ENCODE measurements at places on chromosomes 12 and 14.

- DNase-seq, result no peak
Measured at GRCh38 chr12:60194678-60195077, 598.8 kb downstream of the SLC16A7 start.

DNA sequence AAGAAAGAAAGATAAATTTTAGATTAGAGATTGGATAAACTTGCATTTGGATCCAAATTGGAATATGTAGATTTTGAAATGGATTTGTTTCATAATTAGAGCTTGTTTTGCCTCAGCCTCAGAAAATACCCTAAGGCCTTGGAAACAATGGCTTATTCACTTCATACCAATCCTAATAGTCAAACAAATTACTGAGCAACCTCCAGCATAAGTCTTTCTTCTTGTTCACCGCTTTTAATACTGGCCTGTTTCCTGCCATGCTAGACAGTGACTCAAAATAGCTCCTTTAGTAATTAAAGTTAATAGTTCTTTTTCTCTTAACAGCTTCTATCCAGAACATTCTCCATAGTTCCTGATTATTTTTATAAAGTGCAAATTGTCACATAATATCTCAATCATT, 110.9 kb upstream of the DNM1L start:
- no peak for DNase-seq

DNA sequence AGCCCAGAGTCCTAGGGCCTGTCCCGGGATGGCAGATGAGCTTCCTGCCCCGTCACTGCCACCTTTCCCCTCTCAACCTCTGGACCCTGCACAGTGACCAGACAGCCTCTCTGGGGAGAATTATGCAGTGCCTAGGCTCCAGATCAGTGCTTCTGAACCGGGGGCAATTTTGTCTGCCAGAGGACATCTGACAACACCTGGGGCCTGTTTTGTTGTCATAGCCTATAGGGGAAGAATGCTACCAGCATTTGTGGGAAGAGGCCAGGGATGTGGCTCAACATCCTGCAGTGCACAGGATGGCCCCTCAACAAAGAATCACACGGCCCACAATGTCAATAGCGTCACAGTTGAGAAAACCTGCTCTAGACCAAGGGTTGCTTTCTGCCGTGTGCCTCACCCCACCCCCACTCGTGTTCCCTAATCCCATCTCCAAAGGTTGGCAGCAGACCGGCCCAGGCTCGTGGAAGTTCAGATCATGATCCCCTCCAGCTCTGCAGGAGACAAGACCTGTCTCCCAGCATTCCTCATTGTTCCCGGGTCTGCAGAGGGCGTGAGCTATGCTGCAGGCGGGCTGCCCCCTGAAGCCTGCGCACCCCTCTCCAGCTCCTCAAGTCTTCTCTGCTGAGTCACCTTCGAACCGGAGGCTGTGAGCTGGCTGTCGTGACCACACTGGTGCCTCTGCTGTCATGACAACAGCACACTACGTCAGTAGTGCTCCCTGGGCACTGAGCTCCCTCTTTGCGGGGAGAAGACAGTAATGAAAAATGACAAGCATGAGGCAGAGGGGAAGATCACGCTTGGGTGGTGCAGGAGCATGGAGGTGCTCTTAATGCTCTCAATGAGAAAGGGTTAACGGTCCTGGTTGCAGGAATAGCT, 2.0 kb upstream of the GAPDH start:
- peak; percentile 74 for DNase-seq

DNA sequence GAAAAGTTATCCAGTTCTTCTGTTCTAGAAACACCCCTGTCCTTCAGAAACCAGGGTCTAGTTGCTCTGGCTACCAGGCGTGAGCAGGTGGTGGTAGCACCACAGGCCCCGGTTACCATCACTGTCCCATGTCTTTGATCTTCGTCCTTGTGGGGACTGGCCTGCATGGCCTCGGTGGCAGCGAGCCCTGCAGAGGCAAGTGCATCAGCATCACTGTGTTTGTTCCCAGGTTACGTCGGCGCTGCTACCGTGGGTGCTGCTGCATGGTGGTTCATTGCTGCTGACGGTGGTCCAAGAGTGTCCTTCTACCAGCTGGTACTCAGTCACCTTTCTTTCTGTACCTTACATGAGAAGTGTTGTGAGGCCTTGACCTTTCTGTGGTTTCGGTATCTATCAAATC, 58.9 kb downstream of the ANAPC7 start:
- DNase-seq, result no peak

GRCh38 chr12:113875691-113876090, 90.4 kb downstream of the RBM19 start:
- no peak for DNase-seq

GRCh38 chr14:23093104-23093503, 1.8 kb downstream of the ACIN1 start:
- no peak for DNase-seq

DNA sequence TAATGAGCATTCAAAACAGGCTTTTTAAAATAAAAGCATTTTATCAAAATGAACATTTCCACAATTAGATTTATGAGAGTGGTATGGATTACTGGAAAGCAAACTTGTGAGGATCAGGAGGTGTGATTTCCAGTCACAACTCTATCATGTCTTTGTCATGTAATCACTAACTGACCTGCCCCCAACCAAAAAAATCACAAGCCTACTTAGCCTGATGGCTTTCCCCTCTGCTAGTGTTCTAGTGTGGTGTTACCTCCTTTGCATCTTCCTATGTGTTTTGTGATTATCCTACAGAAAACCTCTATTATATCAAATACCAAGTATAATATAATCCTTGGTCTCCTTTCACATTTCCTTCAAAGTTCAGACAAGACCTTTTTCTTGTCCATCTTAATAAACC, 168.6 kb downstream of the NOVA1 start:
- no peak for DNase-seq

DNA sequence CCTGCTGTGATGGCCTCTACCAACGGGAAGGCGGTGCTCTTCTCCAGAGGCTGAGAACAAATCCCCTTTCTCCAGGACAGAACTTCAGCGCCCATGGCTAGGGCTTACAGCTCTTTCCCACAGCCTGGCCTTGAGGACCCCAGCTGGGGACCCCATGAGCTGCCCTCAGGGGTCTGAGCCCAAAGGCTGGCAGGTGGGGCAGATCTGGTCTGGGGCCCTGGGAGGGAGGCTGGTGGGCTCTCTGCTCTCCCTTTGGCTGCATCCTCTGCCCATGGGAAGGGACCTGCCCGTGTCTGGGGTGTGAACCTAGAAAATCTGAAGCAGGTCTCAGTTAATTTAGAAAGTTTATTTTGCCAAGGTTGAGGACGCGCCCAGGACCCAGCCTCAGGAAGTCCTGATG, 322.1 kb downstream of the ADGRD1 start:
- no peak for DNase-seq

- no peak for DNase-seq
Measured at GRCh38 chr14:71711619-71712018, 220.6 kb upstream of the RGS6 start.

GRCh38 chr14:49249022-49249421, 337.2 kb downstream of the RPS29 start:
- no peak for DNase-seq

GRCh38 chr12:4991801-4992200, 51.9 kb upstream of the KCNA5 start:
- DNase-seq, result no peak

DNA sequence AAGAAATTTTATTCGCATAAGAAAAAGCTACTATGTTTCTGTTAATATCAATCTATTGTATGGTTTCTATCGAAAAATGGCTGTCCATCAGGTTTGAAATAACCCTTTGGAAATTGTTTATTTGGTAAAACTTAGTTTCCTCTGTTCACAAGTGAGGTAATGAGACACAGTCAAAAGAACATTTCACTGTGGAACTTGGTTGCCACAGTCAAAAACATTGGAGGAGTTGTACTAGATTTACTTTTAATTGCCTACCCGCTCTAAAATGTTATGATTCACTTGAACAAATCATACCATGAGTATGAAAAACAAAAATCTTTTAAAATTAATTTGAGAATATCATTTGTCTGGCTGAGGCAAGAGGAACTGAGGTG, 46.5 kb downstream of the ITPR2 start:
- DNase-seq, result no peak

DNA sequence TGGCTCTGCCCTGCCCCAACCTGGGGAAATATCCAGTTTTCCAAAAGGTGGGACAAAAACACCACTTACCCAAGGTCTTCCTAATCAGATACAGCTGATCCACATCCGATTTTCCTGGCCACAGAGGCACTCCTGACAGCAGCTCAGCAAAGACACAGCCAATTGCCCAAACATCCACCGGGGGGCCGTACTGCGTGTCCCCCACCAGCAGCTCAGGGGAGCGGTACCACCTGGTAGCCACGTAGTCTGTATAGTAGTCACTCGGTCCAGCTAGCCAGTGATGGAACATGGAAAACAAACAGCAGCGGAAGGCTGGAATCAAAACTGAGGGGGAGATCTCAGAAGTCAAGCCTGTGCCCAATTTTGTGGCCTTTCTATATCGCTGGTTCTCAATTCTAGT, 28.8 kb downstream of the DMAC2L start:
- no peak for DNase-seq

DNA sequence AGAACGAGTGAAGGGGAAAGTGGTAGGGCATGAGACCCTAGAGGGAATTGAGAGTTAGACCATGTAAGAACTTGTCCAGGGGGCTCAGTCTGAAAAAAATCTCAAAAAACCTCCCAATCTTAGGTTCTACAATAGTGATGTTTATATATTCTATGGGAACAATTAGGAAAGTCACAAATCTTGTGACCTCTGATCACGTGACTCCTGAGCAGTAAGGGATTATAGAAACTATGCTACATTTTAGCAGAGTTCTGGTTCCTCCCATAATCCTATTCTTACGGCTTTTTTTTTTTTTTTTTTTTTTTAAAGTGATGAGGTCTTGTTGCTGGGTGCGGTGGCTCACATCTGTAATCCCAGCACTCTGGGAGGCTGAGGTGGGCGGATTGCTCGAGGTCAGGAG, 5.8 kb downstream of the ADCK1 start:
- no peak for DNase-seq

- DNase-seq, result peak; percentile 12
Measured at GRCh38 chr12:64714551-64714968, 44.6 kb downstream of the GNS start.

GRCh38 chr12:93608313-93608712, 35.8 kb downstream of the SOCS2 start:
- DNase-seq, result no peak

- no peak for DNase-seq
Measured at GRCh38 chr12:121033625-121034349, 5.3 kb downstream of the OASL start.

- no peak for DNase-seq
Measured at GRCh38 chr14:50792051-50792477, 38.9 kb downstream of the NIN start.

- no peak for DNase-seq
Measured at GRCh38 chr14:34605461-34605860, 24.5 kb downstream of the SNX6 start.

DNA sequence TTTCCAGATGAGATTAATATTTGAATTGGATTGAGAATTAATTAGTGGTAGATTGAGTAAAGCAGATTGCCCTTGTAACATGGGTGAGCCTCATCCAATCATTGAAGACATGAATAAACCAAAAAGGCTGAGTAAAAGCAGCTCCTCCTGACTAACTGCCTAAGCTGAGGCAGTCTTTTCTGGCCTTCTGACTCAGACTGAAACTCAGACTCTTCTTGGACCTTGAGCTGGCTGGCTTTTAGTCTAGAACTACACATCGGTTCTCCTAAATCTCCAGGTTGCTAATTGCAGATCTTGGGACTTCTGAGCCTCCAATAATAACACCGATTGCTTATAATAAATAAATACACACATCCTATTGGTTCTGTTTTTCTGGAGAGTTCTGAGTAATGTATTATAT, 24.0 kb downstream of the FKBP11 start:
- no peak for DNase-seq

DNA sequence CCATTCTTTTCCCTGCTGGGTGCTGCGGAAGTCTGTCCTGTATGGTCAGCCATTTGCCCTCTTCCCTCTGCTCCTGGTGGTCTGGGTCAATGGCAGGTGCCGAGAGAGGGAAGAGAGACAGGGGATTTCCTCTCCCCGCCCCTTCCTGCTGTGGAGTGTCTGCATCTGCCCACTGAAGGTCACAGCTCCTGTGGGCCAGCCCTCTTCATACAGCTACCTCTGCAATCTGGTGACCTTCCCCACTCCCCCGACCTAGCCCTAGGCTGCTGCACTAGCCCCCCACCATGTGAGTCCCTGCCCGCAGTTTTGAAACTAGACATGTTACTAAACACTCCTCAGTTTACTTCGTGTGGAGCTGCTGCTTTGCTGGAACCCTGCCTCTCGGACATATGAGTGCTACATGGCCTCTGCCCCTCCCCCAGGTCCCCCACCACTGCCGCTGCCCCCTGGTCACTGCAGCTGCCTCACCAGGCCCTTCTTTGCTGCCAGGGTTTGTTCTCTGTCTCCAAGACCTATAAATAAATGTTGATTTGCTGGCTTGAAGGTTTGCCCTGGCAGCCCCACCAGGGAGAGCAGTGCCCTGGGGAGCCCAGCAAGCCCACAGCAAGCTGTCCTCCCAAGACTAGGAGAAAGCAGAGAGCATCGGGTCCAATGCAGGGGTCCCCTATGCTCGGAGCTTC, 102.9 kb downstream of the DPF3 start:
- DNase-seq, result no peak

GRCh38 chr12:75660805-75661404, 149.5 kb upstream of the KRR1 start:
- no peak for DNase-seq

- DNase-seq, result no peak
Measured at GRCh38 chr12:116222358-116222757, 55.1 kb downstream of the MED13L start.
